Inflammatory macrophage treated with lipopolysaccharide for 1 hour (primary cell): ENCODE measurements at places on chromosomes 12 and 14.

- no peak for DNase-seq
Measured at GRCh38 chr12:96190413-96191108, 3.6 kb upstream of the ELK3 start.

DNA sequence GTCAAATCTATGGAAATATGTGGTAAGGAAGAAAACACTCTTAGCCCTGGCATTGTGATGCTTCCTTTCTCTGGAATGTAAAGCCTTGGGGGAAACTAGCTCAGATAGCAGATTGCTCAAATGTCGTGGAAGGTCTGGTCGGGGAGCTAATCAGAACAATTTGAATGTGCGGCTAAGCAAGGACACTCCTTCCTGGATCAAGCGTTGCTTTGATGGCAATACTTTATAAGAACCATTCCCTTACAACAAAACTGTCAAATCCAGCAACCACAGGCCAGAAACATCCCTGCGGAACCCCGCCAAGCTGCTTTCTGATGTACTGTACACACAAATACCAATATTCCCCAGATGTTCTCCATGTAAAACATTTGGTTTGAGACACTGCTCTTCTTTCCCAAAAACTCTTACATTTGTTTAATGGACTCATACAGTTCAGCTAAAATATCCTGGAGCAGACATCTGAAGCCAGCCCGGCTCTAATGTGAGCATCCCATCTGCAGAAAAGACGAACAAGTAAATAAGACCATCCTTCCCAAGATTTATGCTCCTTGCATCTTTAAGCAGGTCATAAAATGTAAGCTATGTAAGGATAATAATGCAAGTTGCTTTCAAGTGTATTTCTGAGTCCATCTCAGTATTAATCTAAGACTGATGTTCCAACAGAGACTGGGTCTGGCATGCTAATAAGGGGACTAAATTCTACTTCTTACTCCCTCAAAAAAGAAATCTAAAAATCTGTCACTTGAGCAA is 20.2 kb downstream of the NUAK1 start:
- no peak for DNase-seq

DNA sequence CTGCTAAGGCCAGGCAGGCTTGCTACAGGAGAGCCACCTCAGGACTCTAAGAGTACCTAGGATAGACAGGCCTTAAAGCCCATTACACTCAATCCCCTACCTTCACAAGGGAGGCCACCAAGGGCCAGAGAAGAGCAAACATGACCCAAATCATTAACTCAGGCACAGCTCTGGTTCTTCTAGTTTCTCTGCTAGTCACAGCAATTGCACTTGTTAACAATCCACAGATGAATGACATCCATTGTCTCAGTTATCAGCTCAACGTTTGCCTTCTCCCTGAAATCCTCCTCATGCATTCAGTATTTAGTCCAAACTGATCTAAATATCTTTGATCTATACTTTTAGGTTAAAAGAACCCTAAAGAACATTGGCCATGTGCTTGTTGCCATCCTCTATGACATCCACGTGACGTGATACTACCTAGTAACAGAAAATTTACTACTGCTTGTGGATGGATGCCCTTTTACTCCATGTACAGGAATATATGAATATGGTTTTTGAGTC is 164.5 kb downstream of the STXBP6 start:
- no peak for DNase-seq

- no peak for DNase-seq
Measured at GRCh38 chr12:121112496-121112895, 20.2 kb upstream of the P2RX7 start.

- no peak for DNase-seq
Measured at GRCh38 chr12:12721176-12721751, 4.1 kb downstream of the CDKN1B start.

GRCh38 chr14:91946622-91947474 is 646 bp downstream of the FBLN5 start:
- DNase-seq: peak; percentile 4
